ENCODE measurements at places on chromosomes 7 and 10.

DNA sequence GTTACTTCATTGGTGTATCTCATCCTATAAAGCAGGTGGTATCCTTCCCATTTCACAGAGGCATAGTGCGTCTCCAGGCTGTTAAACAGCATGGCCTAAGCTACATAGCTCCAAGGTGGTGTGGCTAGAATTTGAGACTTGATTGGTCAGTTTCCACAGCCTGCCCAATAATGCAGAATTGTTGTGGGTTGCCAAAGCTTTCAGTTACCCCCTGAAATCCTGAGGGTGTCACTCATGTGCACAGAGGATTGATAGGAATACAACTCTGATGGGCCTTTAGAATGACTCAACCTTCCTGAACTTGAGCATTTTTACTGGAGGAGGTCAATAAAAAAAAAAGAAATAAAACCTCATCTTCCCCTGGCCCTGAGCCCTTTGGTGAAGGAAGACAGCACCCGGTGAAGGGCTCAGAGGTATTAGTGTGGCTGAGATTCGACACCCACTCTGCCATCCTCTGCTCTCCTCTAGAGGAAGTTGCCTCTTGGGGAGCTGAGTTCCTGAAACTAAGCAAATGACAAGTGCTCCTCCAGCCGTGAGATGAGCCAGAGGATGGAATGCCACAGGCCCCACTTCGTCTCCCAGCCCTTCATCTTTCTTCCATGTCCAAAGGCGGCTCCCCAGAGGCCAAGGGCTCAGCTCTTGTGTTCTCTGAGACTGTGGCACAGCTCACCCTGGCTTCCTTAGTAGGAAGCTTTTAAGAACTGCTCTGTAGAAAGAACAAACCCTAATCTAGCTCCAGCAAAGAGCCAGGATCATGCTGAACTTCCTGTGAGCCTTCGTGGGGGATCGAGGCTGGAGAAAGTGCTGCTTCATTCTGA lies 1.0 kb downstream of the ACSL5 start:
- DNase-seq = no peak

GRCh38 chr7:130380861-130381455 lies 664 bp downstream of the CPA1 start:
- no peak for DNase-seq

DNA sequence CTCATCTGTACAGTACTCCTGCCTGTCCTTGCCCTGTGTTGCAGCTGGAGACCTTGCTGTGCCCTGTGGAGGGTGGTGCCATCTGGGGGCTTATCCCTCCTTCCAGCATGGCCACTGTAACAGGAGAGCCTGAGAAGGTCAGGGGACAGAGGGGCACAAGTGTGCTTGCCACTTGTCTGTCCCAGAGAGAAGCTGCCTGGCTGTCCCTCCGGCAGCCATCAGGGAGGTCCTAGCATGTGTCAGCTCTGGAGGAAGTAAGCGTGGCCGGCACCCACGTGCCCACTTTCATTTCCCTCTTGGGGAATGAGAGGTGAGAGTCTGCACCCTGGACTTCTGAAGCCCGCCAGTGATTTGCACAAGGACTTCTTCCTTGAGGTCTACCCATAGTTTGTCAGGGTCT lies 97.0 kb upstream of the PPIF start:
- no peak for DNase-seq

DNA sequence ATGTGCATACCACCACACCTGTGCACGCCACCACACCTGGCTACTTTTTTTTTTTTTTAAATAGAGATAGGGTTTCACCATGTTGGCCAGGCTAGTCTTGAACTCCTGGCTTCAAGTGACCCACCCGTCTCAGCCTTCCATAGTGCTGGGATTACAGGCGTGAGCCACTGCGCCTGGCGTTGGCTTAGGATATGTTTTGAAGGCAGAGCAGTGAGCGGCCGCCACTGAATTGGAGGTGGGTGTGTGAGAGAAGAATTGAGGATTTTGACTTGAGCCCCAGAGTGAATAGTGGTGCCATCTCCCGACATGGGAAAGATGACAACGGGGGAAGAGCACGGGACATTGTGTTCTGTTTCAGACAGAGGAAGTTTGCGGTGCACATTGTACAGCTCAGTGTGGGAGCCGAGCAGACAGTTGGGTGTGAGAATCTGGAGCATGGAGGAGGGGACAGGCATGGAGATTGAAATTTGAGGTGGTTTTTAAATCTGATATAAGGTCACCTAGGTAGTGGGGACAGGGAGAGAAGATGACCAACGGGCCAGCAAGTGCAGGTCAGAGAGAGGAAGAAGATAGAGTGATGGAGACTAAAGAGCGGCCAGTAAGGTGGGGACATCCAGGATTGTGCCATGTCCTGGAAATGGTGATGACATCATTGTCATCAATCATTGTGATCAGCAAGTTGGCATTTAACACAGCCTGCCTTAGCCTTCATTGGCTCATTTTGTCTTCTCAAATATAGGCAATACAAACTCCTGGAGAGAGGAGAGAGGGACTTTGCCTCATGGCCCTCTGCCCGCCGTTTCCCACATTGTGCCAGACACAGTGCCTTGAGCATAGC lies 35.8 kb downstream of the VWA2 start:
- no peak for DNase-seq

DNA sequence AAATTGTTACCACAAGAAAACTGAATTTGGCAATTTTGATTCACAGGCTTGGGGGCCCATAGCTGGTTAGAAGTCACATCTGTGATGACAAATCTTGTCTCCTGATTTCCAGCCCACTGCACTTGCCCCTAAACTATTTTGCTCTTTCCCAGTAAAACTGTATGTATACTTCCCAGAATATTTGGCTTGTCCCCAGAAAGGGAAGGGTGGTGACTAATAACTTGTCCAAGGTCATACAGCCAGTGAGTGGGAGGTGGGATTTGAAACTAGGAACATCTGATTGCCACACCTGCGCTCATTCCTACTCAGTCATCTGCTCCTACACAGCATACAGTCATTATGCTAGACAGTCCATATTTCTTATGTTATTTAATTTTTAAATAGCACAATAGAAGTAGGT lies 304.5 kb downstream of the SDHAF3 start:
- no peak for DNase-seq

DNA sequence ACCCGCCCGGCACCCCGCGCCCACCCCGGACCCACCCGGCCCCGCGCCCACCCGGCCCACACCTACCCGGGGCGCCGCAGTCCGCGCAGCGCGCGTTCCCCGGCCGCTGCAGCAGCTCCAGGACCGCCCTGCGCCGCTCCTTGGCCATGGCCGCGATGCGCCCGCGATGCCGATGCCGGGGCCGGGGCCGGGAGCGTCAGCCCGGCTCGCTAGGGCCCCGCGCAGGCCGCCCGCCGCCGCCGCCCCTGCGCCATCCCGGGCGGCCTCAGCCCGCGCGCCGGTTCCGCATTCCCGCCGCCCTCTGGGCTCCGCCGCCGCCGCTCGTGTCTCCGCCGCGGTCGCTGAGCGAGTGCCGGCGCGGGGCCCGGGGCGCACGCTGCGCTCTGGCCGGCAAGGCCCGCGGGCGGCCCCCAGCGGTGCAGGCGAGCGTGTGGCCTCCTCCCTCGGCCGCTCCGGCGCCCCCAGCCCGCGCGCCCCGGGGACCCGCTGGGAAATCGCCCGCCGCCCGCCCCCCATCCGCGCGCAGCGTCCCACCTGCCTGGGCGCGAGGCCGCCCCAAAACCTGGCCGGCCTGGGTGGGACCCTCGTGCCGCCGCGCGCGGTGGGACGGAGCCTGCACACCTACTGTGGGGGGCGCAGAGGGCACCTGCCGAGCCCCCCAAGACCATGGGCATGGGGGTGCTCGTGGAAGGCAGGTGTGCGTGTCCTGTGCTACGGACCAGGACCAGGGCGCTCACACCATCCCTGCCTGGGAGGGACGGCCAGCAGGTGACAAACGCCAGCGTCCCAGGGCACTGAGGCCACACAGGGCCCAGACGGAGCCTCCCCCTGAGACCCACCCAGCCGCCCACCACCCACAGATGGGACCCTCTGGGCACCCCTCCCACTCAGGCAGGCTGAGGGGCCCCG lies at the start of gene ADAP1:
ADAP1 (minus strand) TSS at position 351 of the 909 bp plus-strand sequence; CDS start at position 148, 203 bp downstream.
- no peak for DNase-seq

DNA sequence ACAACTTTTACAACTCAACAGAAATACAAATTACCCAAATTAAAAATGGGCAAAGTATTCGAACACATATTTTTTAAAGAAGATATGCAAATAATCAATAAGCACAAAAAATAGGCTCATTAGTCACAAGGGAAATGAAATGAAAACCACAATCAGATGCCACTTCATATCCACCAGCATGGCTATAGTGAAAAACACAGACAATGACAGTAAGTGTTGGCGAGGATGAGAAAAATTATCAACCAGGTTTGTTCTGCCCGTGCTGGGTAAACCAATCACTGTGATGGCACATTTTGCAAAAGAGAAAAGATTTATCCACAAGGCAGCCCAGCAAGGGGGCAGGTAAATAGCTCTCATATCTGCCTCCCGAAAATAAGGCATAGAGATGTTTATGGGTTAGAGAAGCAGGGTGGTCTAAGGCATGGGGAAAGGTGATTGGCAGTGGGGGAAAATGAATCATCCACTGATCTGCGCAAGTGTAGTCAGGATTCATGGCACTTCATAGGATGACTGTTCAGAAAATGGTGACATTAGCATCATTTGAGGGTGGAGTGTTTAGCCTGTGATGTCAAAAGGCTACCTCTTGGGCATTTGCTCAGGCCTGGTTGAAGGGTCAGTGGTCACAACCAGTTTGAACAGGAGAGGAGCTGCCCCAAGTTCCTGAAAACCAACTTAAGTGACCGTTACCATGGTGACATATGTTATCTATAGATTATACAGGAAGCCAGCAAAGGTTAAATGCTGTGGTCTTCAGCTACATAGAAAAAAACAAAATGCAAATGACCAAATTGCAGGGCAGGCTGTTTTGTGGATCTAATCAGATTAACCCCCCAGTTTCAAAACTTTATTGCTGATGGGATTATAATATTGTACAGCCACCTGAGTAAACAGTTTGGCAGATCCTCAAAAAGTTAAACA lies 8.0 kb upstream of the CFAP70 start:
- DNase-seq = no peak

GRCh38 chr7:121714559-121715303 lies 158.2 kb upstream of the PTPRZ1 start:
- no peak for DNase-seq

- no peak for DNase-seq
These were observed 8.6 kb upstream of the PRR15 start for GRCh38 chr7:29555061-29555460.

GRCh38 chr10:47151920-47152319 lies 148.1 kb upstream of the GDF10 start:
- DNase-seq = no peak

- no peak for DNase-seq
These were observed 67.2 kb downstream of the SKIDA1 start for GRCh38 chr10:21458126-21458871.

DNA sequence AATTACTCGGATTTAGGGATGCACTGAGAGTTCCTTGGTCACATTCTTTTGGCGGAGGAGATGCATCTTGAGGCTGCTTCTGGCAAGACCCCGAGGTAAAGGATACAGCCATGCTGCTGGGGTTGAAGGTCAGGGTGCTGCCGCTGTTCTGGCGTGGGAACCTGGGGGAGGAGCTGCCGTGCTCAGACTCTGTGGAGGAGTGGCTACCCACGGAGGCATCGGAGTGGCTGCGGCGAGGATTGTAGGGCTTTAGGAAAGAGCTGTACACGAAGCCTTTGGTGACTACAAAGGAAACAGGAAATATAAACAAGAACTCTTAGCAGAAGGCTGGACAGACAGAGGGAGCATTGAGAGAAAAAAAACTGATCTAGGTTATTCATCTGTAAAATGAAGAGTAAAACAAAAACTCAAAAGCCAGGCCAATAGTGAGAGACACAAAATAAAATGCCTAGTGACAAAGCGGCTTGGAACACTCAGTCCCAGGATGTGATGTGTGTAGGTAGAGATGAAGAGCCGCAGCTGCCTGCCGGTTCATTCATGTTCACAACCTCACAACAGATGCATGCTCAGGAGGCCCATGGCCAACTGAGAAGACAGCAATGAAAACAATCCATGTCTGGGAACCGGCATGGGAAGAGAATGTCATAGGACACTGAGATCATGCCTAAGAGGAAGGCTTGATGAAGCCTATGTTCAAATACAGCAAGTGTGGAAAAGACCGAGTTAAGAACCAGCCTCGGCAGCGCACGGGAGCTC lies 97.8 kb downstream of the ABCC2 start:
- no peak for DNase-seq

GRCh38 chr10:29969255-29970011 lies 90.0 kb downstream of the JCAD start:
- no peak for DNase-seq

DNA sequence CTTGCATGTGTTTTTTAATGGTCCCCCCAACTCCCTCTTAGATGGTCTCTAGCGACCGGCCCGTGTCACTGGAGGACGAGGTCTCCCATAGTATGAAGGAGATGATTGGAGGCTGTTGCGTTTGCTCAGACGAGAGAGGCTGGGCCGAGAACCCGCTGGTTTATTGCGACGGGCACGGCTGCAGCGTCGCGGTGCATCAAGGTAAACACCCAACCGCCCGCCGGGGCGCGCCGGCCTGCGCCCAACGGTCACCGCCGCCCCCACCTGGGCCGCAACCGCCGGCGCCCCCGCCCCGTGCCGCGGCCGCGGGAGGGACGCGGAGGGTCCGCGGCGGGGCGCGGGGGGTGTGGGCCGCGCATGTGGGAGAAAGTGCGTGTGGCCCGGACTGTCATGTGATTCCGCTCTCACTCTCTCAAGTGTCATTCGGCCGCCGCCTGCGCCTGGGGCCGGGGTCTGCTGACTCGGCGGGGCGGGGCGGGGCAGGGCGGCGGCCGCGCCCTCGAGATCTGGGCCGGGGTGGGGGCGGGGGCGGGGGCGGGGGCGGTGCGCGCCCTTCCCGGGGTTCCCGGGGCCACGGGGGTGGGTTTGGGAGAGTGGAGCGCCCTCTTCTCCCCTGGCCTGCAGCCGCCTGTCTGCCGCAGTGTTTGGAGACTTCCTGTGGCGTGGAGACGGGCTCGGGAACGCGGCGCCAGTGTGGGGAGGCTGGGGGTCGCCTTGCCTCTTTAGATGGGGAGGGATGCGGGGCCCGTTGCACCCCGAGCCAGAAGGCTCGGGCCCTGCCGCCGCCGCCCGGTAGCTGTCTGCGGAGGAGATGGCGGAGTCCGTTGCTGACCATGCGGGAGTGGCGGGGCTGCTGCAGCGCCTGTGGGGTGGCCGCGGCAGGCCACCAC lies 817 bp downstream of the MLLT10 start:
- DNase-seq = no peak

GRCh38 chr7:4711634-4712033 lies 29.5 kb downstream of the FOXK1 start:
- no peak for DNase-seq

DNA sequence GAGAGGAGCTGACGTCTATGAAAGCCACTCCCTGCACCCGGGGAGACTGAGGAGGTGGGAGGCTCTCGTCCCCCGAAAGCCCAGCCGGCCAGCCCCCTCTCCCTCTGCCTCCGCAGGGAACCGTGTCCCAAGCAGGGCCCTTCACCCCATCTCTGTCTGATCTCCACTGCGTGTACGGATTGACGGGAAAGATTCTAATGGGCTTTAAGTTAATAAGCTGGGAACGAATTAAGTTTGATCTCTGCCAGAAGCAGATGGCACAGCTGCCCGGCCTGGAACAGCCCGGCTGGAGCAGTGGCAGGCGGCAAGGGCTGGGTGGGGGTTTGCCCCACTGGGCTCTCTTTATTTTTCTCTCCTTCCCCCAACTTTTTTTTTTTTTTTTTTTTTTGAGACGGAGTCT lies 6.1 kb upstream of the SLC29A4 start:
- DNase-seq = no peak

GRCh38 chr7:38748056-38748610 lies 117.0 kb upstream of the AMPH start:
- DNase-seq = no peak
